ENCODE measurements at places on chromosomes 3 and 15. TPM values are rescaled to one million over a fixed set of nuclear protein-coding genes. Genes with fewer than 3 reads are reported as not detected.

DNA sequence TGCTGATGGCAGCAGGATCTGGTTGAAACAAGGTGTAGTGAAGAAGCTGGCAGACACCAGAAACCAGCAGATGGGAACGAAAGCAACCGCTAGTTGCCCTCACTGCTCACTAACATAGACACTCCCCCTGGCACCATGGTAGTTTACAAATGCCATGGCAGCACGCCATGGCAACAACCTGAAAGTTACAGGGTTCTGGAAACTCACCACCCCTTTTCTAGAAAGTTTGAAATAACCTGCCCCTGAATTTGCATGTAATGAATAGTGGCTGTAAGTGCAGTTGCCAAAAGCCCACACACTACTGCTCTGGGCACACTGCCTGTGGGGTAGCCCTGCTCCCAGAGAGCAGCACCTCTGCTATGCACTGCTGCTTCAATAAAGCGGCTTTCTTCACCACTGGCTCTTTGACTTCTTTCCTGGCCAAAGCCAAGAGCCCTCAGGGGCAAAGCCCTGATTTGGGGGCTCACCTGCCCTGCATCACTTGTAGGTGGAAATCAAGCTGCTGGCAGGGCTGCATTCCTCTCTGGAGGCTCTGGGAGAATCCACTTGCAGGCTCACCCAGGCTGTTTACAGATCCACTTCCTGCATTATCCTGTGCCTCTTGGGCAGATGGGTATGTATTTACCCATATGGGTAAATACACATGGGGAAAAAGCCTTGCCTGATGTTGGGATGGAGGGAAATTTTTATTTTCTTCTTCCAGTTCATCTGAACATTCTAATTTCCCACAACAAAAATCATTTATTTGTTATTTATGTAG, 2.0 kb upstream of the GP9 start:
- DNase-seq: peak; percentile 44
- no peak overlapping the region for H3K27ac ChIP-seq

- H3K36me3 ChIP-seq: no peaks in the 10 kb centered on the region
- H3K27me3 ChIP-seq: no peaks in the 10 kb centered on the region
- no peak for DNase-seq
- no peaks in the 10 kb centered on the region for H3K4me1 ChIP-seq
- H3K4me3 ChIP-seq: no peak overlapping the region
- H3K27ac ChIP-seq: no peak overlapping the region
These were observed 1149.1 kb downstream of the SI start for GRCh38 chr3:163929069-163929652.

The HIGD2B gene
- total RNA-seq: 2.2 TPM

The C2CD4A gene
- total RNA-seq: 0.39 TPM

GRCh38 chr3:46974421-46975171, 1.9 kb downstream of the CCDC12 start:
- peaks cover 32% of the 10 kb centered on the region for H3K4me1 ChIP-seq
- no peak for DNase-seq
- no peaks in the 10 kb centered on the region for H3K36me3 ChIP-seq
- no peak overlapping the region for H3K4me3 ChIP-seq
- H3K27me3 ChIP-seq: no peaks in the 10 kb centered on the region

DNA sequence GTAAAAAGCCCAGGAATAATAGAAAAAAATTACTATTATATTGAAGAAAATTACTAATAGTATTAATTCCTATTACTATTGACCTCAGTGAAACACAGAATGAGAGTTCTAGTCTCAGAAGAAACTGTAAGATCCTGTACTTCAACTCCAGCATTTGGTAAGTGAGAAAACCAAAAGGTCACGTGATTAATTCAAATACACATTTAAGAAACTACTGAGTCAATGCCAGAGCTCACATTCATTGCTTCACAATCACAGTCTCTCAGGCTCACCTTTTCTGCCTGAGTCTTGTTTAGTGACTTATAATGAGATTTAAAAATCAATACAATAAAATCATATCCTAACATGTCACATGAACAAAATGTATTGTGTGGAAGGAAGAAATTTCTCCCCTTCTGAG, 556.1 kb downstream of the FGF12 start:
- H3K4me3 ChIP-seq: no peak overlapping the region
- no peak overlapping the region for H3K27ac ChIP-seq
- H3K4me1 ChIP-seq: no peaks in the 10 kb centered on the region
- H3K36me3 ChIP-seq: no peaks in the 10 kb centered on the region
- DNase-seq: no peak

GRCh38 chr15:81747482-81747881, 298.3 kb downstream of the MEX3B start:
- H3K27ac ChIP-seq: no peak overlapping the region
- H3K36me3 ChIP-seq: no peaks in the 10 kb centered on the region
- no peaks in the 10 kb centered on the region for H3K27me3 ChIP-seq
- no peak for DNase-seq
- no peak overlapping the region for H3K4me3 ChIP-seq
- peaks cover 7% of the 10 kb centered on the region for H3K4me1 ChIP-seq

The MUC20 gene
- total RNA-seq: 13.8 TPM

Measured in testis (tissue), 5 donors.